Spinal cord (tissue), 10 donors: ENCODE measurements at places on chromosomes 7 and 10. TPM values are rescaled to one million over a fixed set of nuclear protein-coding genes. Genes with fewer than 3 reads are reported as not detected.

DNA sequence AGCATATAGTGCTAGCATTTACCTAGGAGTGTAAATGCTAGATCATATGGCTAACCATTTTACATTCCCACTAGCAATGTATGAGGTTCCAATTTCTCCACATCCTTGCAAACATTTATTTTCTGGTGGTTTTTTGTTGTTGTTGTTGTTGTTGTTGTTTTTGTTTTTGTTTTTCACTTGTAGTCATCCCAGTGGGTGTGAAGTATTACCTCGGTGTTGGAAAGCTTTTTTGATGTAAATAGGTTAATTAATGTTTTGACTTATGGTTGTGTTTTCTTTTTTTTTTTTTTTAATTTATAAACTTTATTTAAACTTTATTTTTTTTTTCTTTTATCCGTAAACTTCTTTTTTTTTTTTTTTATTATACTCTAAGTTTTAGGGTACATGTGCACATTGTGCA lies 15.3 kb upstream of the TSGA13 start:
- no peak overlapping the region for H3K4me3 ChIP-seq
- no peaks in the 10 kb centered on the region for H3K4me1 ChIP-seq
- no peaks in the 10 kb centered on the region for H3K27me3 ChIP-seq
- no peak overlapping the region for H3K27ac ChIP-seq
- no peaks in the 10 kb centered on the region for H3K36me3 ChIP-seq

- H3K27ac ChIP-seq = no peak overlapping the region
- H3K4me1 ChIP-seq = peaks cover 13% of the 10 kb centered on the region
- H3K27me3 ChIP-seq = peaks cover 5% of the 10 kb centered on the region
- H3K36me3 ChIP-seq = peaks cover 66% of the 10 kb centered on the region
- DNase-seq = no peak
- H3K4me3 ChIP-seq = no peak overlapping the region
Observed at GRCh38 chr10:132706701-132707100, 79.2 kb downstream of the NKX6-2 start.

DNA sequence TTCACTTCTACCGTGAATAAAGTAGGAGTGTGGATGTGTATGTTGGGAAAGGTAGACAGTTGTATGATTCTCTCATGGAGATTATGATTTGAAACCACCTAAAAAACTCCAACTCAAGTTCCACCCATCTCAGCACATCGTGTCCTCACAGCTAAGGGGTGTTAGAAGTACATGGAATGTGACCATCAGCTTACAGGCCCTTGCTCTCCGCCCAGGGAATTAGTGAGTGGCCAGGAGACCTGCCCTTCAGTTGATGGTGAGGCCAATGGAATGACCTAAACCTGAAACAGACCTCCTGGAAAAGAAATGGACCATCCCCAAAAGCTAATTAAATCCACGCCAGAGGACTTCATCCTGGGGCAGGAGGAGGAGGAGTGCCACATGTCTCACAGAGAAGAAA lies 2.1 kb upstream of the WNT2 start:
- DNase-seq = no peak
- peaks cover 25% of the 10 kb centered on the region for H3K4me1 ChIP-seq
- peak overlapping the region; percentile 43 for H3K4me3 ChIP-seq
- H3K27me3 ChIP-seq = peaks cover 54% of the 10 kb centered on the region
- H3K27ac ChIP-seq = no peak overlapping the region
- no peaks in the 10 kb centered on the region for H3K36me3 ChIP-seq

Gene LRRD1
- 0.39 TPM for total RNA-seq

Gene CPVL
- 15.1 TPM for total RNA-seq

- H3K36me3 ChIP-seq = no peaks in the 10 kb centered on the region
- no peak overlapping the region for H3K27ac ChIP-seq
- H3K27me3 ChIP-seq = no peaks in the 10 kb centered on the region
- DNase-seq = no peak
- H3K4me3 ChIP-seq = no peak overlapping the region
Observed at GRCh38 chr10:28897617-28898464, 220.5 kb downstream of the BAMBI start.
